ENCODE measurements at places on chromosomes 6 and 20.

DNA sequence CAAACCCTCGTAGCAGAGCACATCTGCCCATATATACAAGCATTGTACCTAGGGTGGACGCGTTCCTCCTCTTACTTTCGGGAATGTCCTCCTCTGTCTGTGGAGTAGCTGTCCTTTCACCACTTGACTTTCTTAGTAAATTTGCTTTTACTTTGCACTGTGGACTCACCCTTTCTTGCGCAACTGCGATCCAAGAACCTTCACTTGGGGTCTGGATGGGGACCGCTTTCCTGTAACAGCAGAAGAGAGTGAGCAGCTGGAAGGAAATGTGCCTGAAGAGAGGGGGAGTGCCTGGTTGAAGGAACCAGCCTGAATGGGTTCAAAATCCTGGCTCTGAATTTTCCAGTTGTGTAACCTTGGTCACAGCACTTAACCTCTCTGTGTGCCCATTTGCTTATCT is 40.1 kb upstream of the PMEPA1 start:
- DNase-seq = no peak

DNA sequence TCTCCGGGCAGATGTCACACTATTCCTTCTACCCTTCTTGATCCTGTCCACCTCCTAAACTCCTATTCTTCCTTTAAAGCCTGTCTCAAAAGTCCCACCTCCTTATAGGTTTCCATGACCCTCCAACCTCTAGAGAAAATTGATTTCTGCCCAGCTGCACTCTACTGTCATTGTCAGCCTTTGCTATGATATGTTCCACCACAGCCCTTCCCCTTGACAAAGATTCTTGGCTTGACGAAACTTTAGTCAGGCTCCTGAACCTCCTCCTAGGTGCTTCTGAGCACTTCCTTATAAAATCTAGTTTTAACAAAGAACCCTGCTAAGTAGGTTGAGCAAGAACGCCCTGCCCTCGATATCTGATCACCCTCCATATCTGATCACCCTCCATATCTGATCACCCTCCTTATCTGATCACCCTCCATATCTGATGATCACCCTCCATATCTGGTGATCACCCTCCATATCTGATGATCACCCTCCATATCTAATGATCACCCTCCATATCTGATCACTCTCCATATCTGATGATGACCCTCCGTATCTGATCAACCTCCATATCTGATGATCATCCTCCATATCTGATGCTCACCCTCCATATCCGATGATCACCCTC is 103.2 kb downstream of the RIN2 start:
- no peak for DNase-seq

GRCh38 chr20:16229813-16230212 is 343.4 kb downstream of the KIF16B start:
- no peak for DNase-seq

DNA sequence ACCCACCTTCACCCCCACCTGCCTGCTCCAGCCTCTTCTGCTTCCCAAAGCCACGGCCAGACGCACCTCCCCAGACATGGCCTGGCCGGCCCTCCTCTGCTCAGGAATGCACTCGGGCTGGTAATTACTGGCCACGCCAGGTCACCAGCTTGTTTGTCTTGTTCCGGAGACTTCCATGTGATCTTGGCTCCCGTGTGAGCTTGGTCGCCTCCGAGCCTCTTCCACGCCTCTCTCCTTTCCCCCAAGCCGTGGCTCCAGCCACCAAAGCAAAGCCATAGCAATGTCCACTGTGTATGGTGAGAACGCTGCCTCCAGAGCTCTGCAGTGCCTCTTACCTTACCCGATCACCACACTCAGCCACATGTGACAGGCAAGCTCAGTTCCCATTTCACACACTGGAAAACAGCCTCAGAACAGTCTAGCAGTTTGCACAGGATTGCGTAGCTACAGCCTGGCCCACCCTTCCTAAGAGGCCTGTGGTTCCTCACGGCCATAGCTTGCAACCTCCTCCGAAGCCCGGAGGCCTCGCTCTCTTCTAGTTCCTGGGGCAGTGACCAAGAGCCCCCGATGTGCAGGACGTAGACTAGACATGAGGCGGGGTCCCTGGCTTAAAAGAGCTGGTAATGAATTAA is 48.1 kb upstream of the AFDN start:
- no peak for DNase-seq
